ENCODE measurements at places on chromosomes 3 and 15.

DNA sequence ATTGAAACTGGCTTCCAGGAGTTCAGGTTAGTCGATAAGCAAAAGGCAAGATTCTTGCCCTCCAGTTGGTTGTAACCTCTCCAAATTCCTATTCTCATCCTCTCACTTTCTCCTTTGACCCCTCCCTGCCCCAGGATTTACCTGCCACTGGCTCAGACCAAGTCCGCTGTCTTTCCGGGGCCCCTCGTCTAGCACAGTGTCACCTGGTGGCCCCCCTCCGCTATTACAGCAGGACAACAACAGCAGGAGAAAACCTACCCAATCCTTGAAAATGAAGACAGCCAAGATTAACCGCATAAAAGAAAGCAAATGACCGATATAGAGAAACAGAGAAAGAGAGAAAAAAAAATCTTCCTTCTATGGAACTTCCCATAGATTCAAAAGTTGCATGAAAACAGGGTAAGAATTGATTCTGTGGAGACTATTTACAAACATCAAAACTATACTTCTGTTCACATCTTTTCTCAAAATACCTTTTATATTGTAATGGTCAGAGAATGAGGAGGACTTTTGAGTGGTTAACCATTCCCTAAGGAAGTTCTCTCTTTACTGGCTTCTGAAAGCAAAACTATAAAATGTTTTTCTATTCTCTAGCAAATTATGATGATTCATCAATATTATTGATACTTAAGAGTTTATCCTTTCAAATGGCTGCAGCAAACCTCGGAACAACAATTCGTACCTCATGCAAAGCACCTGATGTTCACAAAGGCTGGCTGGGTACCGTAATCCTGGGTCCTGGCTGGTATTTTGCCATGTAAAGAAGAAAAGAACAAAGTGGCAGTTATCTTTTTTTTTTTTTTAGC, 10.0 kb upstream of the ST8SIA2 start:
- no peak for DNase-seq

- DNase-seq: no peak
These were observed 131.1 kb upstream of the ABHD17C start for GRCh38 chr15:80564056-80564455.

DNA sequence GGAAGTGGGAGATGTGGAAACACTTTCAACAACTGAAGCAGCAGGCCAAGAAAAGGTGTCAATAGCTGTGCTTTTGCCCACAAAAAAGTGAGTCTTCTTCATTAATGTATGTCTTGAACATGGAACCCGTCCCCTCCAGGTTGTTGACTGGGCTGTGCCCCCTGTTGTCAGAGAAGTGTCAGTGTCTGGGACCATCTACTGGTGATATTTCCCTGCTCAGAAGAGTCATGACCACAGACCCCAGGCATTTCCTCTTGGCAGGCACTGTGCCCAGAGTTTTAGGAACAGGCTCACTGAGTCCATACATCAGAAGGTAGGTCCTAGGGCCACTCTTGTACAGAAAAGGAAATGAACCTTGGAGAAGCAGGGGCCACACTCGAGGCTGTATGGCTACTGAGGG, 54.8 kb upstream of the LARS2 start:
- no peak for DNase-seq

GRCh38 chr3:13277860-13278531, 142.1 kb downstream of the NUP210 start:
- no peak for DNase-seq

GRCh38 chr3:117036259-117036799, 326.8 kb downstream of the TUSC7 start:
- peak; percentile 6 for DNase-seq

GRCh38 chr15:38128341-38128781, 124.3 kb upstream of the SPRED1 start:
- no peak for DNase-seq

GRCh38 chr15:72285402-72285801, 13.0 kb upstream of the PARP6 start:
- no peak for DNase-seq

GRCh38 chr3:79032686-79033318, 735.0 kb downstream of the ROBO1 start:
- DNase-seq: no peak

DNA sequence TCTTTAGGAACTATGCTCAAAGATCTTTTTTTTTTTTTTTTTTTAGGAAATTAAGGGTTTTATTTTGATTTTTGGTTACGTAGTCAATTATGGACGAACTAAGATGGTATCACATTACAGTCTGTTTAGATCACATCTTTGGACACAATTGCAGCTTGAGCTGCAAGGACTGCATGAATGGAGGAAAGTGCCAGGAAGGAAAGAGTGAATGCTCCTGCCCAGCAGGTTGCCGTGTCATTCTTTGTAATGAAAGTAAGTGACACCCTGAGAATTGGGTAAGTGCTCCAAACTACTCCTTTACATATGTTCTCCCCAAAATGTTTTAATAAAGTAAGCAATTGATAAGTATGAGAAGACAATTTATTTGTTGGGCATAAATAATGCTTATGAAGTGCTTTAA, 716.5 kb upstream of the GOLIM4 start:
- DNase-seq: no peak

GRCh38 chr15:77857419-77857818, 220.1 kb downstream of the TBC1D2B start:
- DNase-seq: no peak

- DNase-seq: no peak
These were observed 13.3 kb upstream of the LMAN1L start for GRCh38 chr15:74799255-74799855.

DNA sequence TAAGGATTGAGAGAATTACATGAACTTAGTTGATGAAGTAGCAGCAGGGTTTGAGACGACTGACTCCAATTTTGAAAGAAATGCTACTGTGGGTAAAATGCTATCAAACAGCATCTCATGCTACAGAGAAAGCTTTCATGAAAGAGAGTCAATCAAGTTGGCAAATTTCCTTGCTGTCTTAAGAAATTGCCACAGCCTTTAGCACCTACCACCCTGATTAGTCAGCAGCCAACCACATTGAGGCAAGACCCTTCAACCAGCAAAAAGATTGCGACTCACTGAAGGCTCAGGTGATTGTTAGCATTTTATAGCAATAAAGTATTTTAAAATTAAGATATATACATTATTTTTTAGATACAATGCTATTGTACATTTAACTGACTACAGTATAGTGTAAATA, 80.9 kb downstream of the RAP2B start:
- peak; percentile 70 for DNase-seq

All from CD4-positive, alpha-beta T cell treated with Interleukin-4 for 4 hours (primary cell).